Heart right ventricle (tissue), 16 donors: ENCODE measurements at places on chromosomes 16 and 17. TPM values are rescaled to one million over a fixed set of nuclear protein-coding genes. Genes with fewer than 3 reads are reported as not detected.

GRCh38 chr16:14586637-14587305, 43.3 kb downstream of the PARN start:
- H3K27ac ChIP-seq = no peak overlapping the region
- H3K27me3 ChIP-seq = no peaks in the 10 kb centered on the region
- no peak for DNase-seq
- H3K36me3 ChIP-seq = peaks cover 99% of the 10 kb centered on the region

GRCh38 chr17:79154446-79154845, 79.8 kb downstream of the ENGASE start:
- peaks cover 43% of the 10 kb centered on the region for H3K27me3 ChIP-seq
- no peaks in the 10 kb centered on the region for H3K4me1 ChIP-seq
- no peak overlapping the region for H3K4me3 ChIP-seq
- no peak overlapping the region for H3K27ac ChIP-seq
- peak; percentile 60 for DNase-seq
- H3K36me3 ChIP-seq = no peaks in the 10 kb centered on the region

Gene TM4SF5
- total RNA-seq = not detected

- H3K4me1 ChIP-seq = peaks cover 10% of the 10 kb centered on the region
- peak overlapping the region; percentile 25 for H3K27ac ChIP-seq
- peaks cover 27% of the 10 kb centered on the region for H3K36me3 ChIP-seq
- no peak overlapping the region for H3K4me3 ChIP-seq
- H3K27me3 ChIP-seq = no peaks in the 10 kb centered on the region
Observed at GRCh38 chr16:50668368-50669008, 12.6 kb downstream of the SNX20 start.

DNA sequence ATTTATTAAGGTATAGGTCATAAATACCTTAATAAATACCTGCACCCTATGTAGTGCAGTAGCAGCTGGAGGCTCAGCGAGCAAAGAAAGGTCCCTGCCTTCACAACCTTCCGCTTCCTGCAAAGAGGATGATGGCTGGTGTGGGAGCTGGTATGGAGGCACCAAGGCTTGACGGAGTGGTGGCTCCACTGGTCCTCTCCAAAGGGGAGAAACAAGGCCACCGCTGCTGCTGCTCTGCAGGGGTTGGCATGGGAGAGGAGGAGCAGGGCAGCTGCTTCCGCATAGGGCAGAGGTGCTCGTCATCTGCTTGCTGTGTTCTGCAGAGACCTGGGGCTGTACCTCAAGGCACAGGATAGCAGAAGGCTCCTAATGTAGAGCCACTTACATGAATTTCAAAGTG, 52.8 kb downstream of the NDEL1 start:
- peaks cover 99% of the 10 kb centered on the region for H3K36me3 ChIP-seq
- DNase-seq = no peak
- no peak overlapping the region for H3K4me3 ChIP-seq
- H3K4me1 ChIP-seq = no peaks in the 10 kb centered on the region

- H3K36me3 ChIP-seq = no peaks in the 10 kb centered on the region
- H3K4me1 ChIP-seq = peaks cover 6% of the 10 kb centered on the region
- H3K27ac ChIP-seq = no peak overlapping the region
- H3K4me3 ChIP-seq = no peak overlapping the region
- no peaks in the 10 kb centered on the region for H3K27me3 ChIP-seq
Observed at GRCh38 chr17:35761601-35762000, 914 bp downstream of the C17orf50 start.

- H3K36me3 ChIP-seq = peaks cover 16% of the 10 kb centered on the region
- no peak for DNase-seq
- H3K27me3 ChIP-seq = no peaks in the 10 kb centered on the region
- H3K4me3 ChIP-seq = no peak overlapping the region
Observed at GRCh38 chr17:80830020-80830780, 161.4 kb upstream of the CHMP6 start.

DNA sequence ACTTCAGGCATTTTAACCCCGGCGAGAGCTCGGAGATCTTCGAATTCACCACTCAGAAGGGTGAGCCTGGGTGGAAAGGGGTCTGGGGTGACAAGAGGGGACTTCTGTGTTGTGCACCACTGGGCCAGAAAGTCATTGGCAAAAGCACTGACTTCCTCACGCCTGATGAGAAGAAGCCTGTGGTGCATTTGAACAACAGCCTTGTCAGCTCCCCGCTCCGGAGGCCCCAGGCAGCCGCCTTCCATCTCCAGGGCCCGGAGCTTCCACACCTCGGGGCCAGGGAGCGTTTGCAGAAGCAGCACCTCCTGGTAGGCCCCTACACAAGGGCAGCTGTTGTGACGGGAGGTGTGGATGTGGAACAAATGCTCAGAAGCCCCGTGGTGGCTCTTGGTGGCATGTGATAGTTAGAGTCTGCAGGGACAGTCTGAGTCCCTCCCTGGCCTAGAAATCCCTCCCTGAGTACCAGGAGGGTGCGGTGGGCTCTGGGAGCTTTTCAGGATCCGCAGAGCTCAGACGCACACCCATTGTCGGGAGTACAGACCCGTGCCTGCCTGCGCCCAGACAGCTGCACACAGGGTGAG, 9.7 kb downstream of the CACNG1 start:
- H3K27me3 ChIP-seq = no peaks in the 10 kb centered on the region
- no peak for DNase-seq
- no peaks in the 10 kb centered on the region for H3K4me1 ChIP-seq

Gene PRR29
- total RNA-seq = not detected

DNA sequence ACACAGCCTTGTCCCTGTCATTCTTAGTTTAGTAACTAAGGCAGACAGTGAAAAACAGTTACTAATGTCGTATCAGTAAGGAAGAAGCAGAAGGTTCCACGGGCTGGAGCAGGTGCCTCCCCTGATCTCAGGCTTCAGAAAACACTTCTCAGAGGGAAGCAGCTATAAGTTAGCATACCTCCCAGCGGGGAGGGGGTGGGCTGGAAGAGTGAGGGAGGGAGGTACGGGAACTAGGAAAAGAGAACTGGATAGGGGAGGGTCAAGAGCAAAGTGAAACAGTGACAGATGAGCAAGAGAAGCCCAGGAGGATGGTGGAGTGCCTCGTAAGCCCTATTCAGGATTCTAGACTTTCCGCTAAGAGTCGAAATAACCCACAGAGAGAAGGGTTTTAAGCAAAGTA, 186.3 kb upstream of the XYLT1 start:
- no peaks in the 10 kb centered on the region for H3K36me3 ChIP-seq
- H3K27me3 ChIP-seq = peaks cover 27% of the 10 kb centered on the region
- H3K4me3 ChIP-seq = no peak overlapping the region
- no peak overlapping the region for H3K27ac ChIP-seq
- DNase-seq = no peak
- H3K4me1 ChIP-seq = no peaks in the 10 kb centered on the region

Gene NPIPB13
- total RNA-seq = not detected

Gene FN3K
- 88.4 TPM for total RNA-seq

DNA sequence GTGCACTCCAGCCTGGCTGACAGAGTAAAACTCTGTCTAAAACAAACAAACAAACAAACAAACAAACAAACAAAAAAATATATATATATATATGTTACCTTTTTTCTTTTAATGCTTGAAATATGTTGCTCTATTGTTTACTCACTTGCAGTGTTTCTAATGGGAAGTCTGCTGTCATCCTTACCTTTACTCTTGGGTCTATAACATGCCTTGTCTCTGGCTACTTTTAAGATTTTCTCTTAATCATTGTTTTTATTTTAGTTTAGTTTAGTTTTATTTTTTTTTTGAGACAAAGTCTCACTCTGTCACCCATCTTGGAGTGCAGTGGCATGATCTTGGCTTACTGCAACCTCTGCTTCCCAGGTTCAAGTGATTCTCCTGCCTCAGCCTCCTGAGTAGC, 16.1 kb upstream of the TNRC6A start:
- no peak for DNase-seq
- no peaks in the 10 kb centered on the region for H3K27me3 ChIP-seq
- no peak overlapping the region for H3K27ac ChIP-seq
- H3K36me3 ChIP-seq = no peaks in the 10 kb centered on the region

DNA sequence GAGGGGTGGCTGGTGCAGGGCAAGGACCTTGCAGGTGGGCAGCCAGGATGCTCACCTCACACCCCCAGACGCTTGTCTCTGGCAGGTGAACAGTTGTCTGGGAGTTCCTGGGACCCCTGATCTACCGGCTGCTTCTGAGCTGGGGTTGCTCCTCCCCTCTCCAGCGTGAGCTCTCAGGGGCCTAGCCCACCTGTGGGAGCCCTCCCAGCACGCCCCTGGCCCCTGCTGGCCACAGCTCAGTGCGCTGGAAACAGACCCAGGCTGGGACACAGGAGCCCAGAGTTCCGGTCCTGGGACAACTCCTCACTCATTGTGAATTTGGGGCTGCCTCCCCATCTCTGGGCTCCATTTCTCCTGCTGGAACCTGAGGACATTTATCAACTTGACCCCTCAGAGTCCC, 30.3 kb downstream of the ARHGAP23 start:
- no peak overlapping the region for H3K4me3 ChIP-seq
- DNase-seq = no peak
- peaks cover 80% of the 10 kb centered on the region for H3K4me1 ChIP-seq
- H3K36me3 ChIP-seq = no peaks in the 10 kb centered on the region

DNA sequence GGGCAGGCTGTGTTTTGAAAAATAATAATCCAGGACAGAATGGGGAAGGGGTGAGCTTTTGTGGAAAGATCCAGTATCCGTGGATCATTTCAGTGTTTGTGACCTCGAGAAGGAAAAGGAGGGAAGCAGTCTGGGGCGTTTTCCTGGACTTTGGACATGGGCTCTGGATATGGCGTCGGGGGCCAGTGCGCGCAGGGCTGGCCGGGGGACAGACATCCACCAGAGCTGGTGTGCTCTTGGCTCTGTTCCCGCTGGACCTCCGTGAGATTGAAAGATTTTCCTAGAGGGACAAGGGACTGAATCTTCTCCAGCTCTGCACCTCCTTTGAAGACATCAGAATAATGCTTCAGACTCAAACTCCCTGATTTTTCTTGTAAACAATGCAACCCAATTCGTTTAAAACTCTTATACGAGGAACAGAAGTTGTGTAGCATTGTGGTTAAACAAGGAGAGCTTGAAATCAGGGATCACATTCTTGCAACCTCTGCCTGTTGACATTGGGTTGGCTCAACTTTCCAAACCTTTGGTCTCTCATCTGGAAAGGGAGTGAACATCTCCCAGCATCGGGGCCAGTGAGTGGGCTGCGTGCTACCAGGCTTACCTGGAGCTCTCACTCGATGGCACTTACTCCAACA, 75.9 kb downstream of the C16orf95 start:
- H3K4me1 ChIP-seq = no peaks in the 10 kb centered on the region
- no peaks in the 10 kb centered on the region for H3K27me3 ChIP-seq
- H3K27ac ChIP-seq = no peak overlapping the region
- no peak for DNase-seq
- no peak overlapping the region for H3K4me3 ChIP-seq

DNA sequence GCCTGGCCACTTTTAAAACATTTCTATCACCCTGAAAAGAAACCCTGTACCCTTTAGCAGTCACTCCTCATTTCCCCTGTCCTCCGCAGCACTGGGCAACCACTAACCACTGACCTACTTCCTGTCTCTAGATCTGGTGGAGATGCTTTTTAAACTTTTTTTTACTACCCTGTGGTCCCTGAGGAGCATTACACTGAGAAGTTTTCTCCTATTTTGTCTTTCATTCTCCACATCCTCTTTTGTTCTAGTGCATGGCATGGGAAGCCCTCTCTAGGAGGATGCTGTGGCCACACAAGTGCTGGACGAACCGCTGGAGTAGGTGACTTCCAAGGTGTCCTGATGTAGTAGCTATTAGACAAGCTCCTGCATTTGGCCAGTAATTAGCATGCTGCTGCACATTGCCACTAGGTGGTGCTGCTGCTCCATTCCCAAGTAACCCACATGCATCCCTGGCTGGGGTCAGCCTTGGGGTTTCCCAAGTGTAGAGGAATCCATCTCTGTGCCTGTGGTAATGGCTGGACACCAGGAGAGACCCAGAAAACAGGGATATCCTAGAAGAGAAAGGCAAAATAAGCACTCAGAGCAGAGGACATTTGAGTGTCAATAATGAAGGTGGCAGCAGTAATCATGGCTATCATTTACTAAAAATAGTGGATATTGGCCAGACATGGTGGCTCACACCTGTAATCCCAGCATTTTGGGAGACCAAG, 143.8 kb upstream of the CRHR1 start:
- DNase-seq = peak; percentile 50
- no peaks in the 10 kb centered on the region for H3K27me3 ChIP-seq
- no peak overlapping the region for H3K27ac ChIP-seq
- no peak overlapping the region for H3K4me3 ChIP-seq
- H3K4me1 ChIP-seq = no peaks in the 10 kb centered on the region

Gene CNEP1R1
- 18.1 TPM for total RNA-seq

DNA sequence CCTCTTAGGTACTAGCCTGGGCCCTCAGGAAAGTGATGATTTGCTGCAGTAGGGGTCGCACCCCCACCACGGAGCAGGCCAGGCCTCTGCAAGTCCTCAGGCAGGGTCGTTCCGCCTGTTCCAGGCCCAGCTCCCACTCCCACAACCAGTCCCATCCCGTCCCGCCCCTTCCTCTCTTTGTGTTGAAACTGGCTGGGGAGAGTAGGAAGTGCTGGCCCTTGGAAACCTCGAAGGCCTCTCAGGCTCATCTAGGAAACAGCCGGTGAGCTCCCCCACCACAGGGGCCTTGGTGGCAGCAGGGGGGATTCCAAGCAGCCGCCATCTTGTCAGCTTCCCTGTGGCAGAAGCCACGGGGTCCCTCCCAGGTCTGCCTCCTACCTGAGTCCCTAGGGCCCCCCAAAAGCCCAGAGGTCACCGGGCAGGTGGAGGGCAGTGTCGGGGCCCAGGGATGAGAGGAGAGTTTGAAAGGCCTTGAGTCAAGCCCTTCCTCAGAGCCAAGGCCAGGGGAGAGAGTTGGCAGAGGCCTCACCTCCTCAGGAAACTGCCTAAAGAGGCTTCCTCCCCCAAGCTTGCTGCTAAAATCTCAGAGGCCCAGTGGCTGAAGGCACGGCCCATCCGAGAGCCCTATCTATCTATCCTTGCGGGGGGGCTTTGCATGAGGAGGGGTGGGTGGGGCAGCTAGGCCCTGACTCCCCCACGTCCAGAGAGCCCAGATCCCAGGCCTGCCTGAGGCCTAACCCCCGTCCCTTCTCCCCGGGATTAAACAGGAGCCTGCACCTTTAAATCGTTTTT, 22.2 kb downstream of the MMP15 start:
- H3K27me3 ChIP-seq = no peaks in the 10 kb centered on the region
- peak; percentile 65 for DNase-seq
- peaks cover 32% of the 10 kb centered on the region for H3K4me1 ChIP-seq

Gene MAP3K14
- 12.6 TPM for total RNA-seq

Gene PRRT2
- 0.74 TPM for total RNA-seq

DNA sequence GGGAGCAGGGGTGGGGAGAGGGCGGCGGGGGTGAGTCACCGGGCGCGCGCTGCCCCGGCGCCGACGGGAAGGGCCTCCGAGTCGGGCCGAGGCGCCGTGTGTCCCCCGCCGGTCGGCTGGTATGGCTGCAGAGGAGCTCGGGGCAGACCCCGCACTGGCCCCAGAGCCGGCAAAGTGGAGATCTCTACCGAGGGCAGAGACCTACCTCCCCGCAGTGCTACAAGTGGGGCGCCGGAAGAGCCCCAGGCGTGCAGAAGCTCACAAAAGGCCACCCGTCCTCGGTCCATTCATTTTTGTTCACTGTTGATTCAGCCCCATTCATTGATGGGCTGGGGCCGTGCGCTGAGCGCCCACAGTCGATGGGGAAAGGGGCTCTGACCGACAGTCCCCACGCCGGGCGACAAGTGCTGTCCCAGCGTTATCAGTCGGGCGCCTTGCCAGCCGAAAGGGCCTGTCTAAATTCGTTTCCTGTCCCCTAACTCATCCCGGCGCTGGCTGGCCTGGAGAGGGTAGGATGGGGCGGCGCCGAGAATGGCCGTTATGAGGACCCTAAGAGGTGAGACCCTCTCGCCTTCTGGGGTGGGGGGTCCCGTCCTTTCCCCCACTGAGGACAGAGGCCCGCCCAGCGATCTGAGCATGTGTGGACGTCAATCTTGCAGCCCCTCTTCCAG, 709 bp upstream of the ENO3 start:
- H3K36me3 ChIP-seq = peaks cover 23% of the 10 kb centered on the region
- peak overlapping the region; percentile 100 for H3K4me3 ChIP-seq
- DNase-seq = peak; percentile 82
- H3K4me1 ChIP-seq = peaks cover 41% of the 10 kb centered on the region
